ENCODE measurements at places on chromosomes 11 and 22.

DNA sequence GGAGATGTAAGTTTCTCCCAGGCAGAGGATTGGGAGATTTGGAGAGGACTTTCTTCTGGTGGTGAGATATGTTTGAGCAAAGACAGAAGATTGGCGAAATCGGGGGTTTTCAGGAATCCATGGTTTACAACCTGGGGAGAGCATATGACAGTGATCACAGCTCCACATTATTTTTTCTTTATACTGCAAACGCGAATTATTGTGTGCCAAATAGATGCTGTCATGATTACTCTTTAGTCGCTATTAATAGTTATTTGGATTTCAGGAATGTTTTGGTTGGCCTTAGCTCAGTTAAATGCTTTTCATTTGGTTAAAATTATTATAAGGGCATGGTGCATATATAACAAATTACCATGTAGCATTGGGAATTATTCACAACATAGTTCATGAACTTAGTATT, 15.2 kb downstream of the ATXN10 start:
- H3K27ac ChIP-seq = no peak overlapping the region
- peaks cover 4% of the 10 kb centered on the region for H3K4me1 ChIP-seq
- peaks cover 19% of the 10 kb centered on the region for H3K36me3 ChIP-seq
- no peak overlapping the region for H3K4me3 ChIP-seq
- no peak for DNase-seq

GRCh38 chr11:18461909-18462308, 6.3 kb downstream of the LDHAL6A start:
- no peak overlapping the region for H3K4me3 ChIP-seq
- no peak for DNase-seq
- H3K27me3 ChIP-seq = no peaks in the 10 kb centered on the region
- no peak overlapping the region for H3K27ac ChIP-seq
- no peaks in the 10 kb centered on the region for H3K4me1 ChIP-seq
- H3K36me3 ChIP-seq = no peaks in the 10 kb centered on the region

GRCh38 chr11:90250970-90251369, 28.1 kb upstream of the CHORDC1 start:
- no peak overlapping the region for H3K27ac ChIP-seq
- H3K27me3 ChIP-seq = no peaks in the 10 kb centered on the region
- no peaks in the 10 kb centered on the region for H3K36me3 ChIP-seq
- H3K4me3 ChIP-seq = no peak overlapping the region

- H3K27me3 ChIP-seq = no peaks in the 10 kb centered on the region
- 0 out of 2 replicates have a peak overlapping the region, but pooled peaks have one; percentile 14 for H3K4me3 ChIP-seq
- H3K36me3 ChIP-seq = no peaks in the 10 kb centered on the region
- no peak overlapping the region for H3K27ac ChIP-seq
- peaks cover 5% of the 10 kb centered on the region for H3K4me1 ChIP-seq
- peak; percentile 43 for DNase-seq
These were observed 2.0 kb downstream of the SYNGR1 start for GRCh38 chr22:39351689-39352214.

GRCh38 chr11:72760539-72761405, 8.6 kb upstream of the ARAP1 start:
- no peak overlapping the region for H3K4me3 ChIP-seq
- no peaks in the 10 kb centered on the region for H3K4me1 ChIP-seq
- H3K27me3 ChIP-seq = no peaks in the 10 kb centered on the region
- DNase-seq = no peak
- H3K27ac ChIP-seq = no peak overlapping the region

- H3K36me3 ChIP-seq = no peaks in the 10 kb centered on the region
- no peak overlapping the region for H3K4me3 ChIP-seq
- 0 out of 2 replicates have a peak, but pooled peaks cover 6% of the 10 kb centered on the region for H3K4me1 ChIP-seq
- H3K27ac ChIP-seq = no peak overlapping the region
- no peak for DNase-seq
These were observed 26.8 kb upstream of the B3GAT1 start for GRCh38 chr11:134438542-134439537.

DNA sequence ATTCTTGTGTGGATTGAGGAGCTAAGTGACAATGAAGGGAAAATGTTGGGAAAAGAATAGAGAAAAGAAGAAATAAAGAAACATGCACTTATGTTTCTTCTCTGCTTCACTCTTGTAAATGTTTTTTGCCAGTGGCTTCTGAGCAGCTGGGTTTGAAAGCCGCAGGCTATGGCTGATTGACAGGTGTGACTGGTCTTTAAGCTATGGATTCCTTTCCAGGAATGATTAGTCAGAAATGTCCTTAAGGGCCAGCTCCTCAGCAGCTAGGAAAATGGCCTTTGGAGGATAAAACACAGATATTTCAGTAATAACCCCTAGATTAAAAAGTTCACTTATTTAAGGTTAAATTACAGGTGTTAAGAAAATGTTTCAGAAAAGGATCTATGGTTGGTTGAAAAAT, 6.5 kb upstream of the USP28 start:
- H3K4me1 ChIP-seq = no peaks in the 10 kb centered on the region
- H3K27me3 ChIP-seq = no peaks in the 10 kb centered on the region
- no peak overlapping the region for H3K27ac ChIP-seq
- DNase-seq = no peak
- no peaks in the 10 kb centered on the region for H3K36me3 ChIP-seq
- H3K4me3 ChIP-seq = no peak overlapping the region

DNA sequence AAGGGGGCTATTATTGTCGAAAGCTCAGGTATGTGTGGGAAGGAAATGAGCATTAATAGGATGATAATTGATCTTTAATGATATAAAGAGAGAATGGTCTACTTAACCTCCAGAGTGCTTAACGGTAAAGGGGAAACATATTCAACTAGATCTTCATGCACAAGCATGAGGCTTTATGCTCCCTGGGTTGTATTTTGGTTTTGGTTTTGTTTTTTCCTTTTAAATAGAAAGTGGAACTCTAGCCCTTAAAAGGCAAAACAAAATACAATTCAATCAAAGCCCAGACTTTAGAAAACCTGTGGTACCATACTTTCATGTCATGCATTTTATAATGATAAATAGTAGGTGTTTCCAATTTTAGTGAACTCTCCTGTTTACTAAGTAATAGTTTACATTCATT, 622.7 kb downstream of the METTL15 start:
- no peaks in the 10 kb centered on the region for H3K27me3 ChIP-seq
- H3K4me1 ChIP-seq = peaks cover 5% of the 10 kb centered on the region
- no peaks in the 10 kb centered on the region for H3K36me3 ChIP-seq
- H3K4me3 ChIP-seq = no peak overlapping the region

DNA sequence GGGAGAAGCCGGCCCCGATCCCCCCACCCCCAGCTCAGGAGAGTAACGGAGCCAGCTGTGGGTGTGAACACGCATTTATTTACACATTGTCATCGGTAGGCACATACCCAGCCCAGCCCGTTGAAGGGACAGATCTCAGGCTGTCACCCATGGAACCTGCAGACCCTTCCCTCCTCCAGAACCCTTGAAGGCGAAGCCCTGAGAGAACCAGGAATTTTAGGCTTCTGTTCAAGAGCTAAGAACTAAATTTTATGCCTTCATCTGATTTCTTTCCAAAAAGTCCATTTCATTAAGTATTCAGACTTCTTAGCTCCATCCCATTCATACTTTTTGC, 379 bp upstream of the BRMS1 start:
- H3K27ac ChIP-seq = no peak overlapping the region
- H3K4me3 ChIP-seq = peak overlapping the region; percentile 98
- DNase-seq = no peak
- H3K4me1 ChIP-seq = no peaks in the 10 kb centered on the region
